ENCODE measurements at places on chromosomes 13 and 19.

- no peak for DNase-seq
Observed at GRCh38 chr19:32813862-32814425, 55.6 kb downstream of the SLC7A9 start.

DNA sequence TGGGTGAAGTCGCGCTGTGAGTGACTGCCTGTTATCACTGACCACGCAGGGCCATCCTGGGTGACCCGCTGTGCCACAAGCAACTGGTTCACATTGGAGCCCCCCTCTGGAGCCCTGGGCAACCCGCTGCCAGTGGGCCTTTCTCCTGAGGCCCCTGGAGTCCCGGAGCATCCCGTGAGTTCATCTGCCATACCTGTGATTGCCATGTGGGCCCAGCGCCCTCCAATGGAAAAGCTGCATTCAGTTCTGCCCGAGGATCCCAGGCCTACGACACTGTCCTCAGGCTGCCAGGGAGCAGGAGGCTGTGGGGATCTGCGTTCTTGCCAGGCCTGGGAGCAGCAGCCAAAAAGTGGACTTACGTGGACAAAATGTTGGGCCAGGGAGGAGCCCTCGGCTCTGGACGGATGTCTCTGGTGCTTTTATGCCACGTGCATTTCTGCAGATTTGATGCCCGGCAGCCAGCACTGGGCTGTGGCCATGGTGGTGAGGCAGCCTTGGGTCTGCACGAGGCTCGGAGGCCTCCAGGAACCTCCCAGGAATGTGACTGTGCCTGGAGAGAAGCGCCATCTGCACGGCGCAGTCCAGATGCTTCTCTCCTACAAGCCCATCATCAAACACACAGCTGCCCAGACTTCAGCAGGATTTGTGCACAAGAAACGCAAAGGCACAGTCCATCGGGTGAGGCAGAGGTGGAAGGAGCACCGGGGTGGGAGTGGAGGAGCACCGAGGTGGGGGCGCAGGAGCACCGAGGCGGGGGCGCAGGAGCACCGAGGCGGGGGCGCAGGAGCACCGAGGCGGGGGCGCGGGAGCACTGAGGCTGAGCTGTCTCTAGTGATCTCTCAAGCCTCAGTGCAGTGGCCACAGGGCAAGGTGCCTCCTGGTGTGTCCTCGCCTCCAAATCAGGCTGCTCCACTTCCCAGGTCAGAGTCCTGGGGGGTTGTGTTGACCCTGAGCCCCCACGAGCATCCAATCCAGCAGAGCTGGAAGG lies 44.0 kb downstream of the C13orf46 start:
- no peak for DNase-seq

DNA sequence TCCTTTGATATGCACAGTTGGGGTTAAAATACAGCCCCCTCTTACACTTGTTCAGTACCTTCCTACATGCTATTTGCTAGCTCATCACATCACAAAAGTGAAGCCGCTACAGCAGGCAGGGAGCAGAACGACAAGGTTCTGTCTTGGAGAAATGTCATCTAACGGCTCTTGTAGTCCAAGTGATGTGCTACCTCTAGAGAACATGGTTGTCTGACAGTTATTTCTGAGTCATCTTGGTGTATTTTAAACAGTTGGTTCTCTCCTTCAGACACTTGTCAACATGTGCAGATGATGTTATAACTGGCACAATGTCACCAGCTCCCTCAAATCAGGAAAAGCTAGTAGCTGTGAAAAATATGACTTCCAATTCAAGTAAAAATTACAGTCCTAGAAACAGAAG lies 865.0 kb downstream of the PCDH9 start:
- no peak for DNase-seq

DNA sequence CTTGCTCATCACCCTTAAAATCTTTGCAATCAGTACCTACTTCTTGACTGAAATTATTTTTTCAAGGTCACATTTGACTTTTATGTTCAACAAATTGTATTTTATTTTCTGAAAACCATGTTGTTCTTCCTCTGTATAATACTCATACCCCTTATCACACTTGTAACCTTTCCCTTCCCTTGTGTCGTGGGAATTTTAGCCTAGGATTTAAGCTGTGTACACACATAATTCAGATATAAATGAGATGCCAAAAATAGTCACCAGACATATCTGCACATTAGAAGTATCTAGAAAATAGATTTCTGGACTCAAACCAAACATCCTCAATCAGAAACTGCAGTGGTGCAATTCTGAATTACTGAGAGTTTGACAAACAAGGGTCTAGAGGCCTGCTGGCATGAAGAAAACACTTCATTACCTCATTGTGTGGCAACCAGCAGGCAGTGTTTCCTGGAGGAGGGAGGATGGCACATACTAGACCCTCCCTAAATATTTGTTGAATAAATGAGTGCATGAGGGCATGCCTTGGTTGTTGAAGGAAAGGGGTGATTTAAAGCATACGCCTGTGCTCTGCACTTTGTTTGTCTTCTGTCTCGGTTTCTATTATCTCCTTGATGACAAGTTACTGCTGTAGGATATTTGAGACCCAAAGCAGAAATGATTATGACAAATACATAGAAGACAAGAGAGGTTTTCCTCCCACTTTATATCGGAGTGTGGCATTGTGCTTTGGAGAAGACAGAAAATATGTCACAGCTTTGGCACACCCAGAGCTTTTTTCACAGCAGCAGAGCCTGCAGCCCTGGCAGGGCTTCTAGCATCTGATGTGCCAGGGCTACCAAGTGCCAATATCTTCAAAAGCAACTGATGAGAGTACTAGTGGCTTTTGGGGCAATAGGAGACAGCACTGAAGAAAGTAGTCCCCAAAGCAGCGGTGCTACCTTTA lies 881.1 kb downstream of the PCDH9 start:
- no peak for DNase-seq

DNA sequence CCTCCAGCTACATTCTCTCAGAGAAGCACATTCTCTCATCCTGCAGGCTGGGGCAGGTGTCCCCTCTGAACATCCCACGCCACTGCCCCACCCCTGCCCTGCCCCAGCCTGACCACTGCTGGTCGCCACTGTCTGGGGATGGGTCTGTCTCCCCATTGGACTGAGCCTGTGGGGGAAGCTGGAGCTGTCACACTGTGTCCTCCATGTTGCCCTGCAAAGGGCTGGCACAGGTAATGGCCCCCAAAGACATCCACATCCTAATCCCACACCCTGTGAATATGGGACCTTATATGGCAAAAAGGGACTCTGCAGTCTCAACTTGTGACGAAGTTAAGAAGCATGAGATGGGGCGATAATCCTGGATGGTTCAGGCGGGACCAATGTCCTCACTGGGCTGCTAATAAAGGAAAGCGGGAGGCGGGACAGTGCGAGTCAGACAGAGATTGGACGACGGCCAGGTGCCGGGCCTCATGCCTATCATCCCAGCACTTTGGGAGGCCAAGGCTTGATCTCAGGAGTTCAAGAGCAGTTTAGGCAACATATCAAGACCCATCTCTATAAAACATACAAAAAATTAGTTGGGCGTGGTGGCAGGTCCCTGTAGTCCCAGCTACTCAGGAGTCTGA lies 9.1 kb downstream of the AP2S1 start:
- no peak for DNase-seq

DNA sequence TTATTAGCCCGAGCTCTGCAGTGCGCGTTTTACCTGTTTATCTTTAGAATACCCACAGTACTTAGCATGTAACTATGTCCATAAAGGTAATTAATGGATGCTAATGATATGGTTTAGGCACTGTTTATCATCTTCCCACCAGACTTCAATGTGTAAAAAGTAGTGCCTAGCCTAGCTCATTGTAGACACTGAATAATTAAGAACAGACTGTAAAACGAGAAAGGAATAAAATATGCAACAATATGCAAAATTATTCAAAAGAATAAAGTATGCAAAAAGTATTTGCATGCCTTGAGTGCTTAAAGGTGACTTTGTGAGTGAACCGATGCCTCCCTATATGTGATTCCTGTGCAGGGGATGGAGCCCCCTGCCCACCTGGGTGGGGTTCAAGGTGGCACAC lies 35.7 kb upstream of the RNF113B start:
- no peak for DNase-seq

- DNase-seq, result no peak
Observed at GRCh38 chr19:30672926-30673325, 300.7 kb downstream of the ZNF536 start.

- no peak for DNase-seq
Observed at GRCh38 chr19:33278403-33279269, 23.7 kb downstream of the CEBPA start.

DNA sequence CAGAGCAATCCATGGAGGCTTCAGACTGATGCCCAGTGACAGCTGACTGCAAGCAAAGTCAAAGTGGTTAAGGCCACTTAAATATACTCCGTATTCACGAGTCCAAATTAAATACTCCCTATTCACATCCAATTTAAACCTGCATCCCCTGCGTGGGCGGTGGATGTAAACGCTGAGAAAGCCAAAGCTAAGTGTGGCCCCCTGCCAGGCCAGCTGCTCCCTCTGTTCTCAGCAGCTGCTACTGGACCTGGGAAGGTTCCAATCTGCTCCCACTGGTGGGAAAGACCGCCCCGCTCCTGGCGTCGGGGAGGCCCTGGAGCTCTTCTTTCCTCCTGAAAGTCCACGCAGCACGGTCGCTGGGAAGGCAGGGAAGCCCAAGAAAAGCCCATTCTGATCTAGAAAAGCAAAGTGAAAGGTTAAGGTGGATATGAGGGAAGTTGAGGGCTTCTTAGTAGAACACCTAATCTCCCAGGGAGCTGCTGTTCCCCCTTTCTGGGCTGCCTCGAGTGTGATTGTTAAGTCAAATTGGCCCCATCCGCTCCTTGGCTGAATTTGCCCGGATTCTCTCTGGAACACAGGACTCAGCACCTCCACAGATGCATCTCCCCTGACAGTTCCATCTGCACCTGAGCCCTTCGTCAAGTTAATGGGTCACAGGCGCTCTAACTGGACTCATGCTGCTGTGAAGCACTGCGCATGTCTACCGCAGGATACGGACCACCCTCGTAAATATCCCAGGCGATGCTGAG lies 205.5 kb downstream of the USP12 start:
- DNase-seq, result no peak

GRCh38 chr19:39438270-39438934 lies 2.7 kb upstream of the RPS16 start:
- DNase-seq, result no peak

DNA sequence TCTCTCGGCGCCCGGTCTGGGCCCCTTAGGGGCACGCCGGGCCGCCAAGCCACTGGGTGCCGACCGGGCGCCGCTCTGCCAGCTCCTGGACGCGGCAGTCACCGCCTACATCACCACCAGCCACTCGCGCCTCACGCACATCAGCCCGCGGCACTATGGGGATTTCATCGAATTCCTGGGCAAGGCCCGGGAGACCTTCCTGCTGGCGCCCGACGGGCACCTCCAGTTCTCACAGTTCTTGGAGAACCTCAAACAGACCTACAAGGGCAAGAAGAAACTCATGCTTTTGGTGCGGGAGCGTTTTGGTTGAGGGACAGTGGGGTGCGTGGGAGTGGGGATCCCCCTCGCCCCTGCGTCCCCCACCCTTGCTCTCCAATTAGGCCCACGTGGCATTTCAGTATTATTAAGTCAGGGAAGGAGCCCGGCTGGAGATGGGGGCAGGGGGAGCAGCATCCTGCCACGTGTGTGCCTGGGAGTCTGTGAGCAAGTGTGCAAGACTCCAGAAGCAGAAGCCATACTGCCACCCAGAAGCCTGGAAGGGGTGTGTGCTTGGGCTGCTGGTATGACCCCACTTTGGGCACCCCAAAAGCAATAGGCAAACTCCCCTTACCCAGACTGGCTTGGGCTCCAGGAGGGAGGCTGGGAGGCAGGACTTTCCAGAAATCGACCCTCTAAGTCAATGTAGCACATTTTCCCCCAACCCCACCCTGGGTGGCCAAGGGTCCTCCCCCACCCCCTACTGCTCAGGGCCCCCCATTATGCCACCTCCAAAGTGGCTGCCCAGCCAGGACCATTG lies 35.7 kb downstream of the ZSWIM4 start:
- peak; percentile 38 for DNase-seq

DNA sequence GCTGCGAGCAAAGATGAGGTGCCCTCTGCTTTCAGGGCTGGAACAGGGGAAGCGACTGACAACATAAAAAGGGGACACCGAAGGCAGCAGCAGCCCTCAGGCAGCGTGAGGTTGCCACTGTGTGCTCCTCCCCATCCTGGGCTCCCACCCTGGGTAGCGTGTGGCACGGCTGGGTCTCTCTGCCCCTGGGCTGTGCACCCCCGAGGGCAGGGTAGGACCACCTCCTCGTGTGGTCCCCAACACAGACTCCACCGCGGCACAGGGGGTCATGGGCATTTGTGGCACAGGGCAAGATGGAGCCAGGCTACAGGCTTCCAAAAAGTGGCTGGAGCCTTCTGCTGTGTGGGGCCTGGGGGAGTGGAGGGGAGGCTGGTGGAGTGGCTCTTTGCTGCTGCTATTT lies 6.5 kb upstream of the RSPH6A start:
- DNase-seq, result no peak
